CD4-positive, alpha-beta T cell treated with Interleukin-17A for 4 hours (primary cell): ENCODE measurements at places on chromosomes 3 and 15.

GRCh38 chr3:160676547-160677303, at the start of gene ARL14:
Gene ARL14 (plus strand): TSS chr3:160677160. CDS start chr3:160677347, 187 bp downstream.
- no peak for DNase-seq

- no peak for DNase-seq
Measured at GRCh38 chr15:27268923-27269322, 297.9 kb downstream of the GABRG3 start.

DNA sequence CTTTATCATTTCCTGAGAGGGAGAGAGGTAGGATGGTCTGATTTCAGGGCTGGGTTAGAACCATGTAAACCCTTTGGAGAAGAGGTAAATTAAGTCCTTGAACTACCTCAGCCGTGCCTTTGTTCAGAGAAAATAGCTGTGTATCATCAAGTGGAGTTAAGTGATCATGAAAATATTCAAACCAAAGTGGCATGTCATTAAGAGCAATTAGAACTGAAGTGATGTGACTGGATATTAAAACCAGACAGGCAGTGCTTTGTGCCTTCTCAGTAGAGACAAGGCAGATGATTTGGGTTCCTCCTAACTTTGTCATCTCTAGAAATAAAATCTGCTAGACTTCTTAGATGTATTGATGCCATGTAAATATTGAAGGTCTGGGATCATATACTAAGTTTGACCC, 171.5 kb downstream of the IL5RA start:
- no peak for DNase-seq

DNA sequence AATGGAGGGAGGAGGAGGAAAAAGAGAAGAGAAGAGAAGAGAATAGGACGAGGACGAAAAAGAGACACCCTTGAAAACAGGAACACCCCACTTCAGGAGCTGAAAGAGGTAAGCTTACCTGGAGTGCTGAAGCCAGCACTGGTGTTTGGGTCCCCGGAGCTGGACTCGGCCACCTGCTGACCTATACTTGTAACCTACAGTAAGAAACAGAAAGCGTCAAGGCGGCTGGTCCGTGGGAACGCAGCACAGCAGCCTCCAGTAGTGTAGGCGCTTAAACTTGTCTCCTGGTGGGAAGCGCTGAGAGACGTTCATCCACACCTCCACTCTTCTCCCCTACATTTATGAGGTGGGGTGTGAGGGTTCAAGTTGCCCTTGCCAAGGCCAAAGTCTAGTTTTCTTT, 141.0 kb downstream of the NSMCE3 start:
- no peak for DNase-seq

DNA sequence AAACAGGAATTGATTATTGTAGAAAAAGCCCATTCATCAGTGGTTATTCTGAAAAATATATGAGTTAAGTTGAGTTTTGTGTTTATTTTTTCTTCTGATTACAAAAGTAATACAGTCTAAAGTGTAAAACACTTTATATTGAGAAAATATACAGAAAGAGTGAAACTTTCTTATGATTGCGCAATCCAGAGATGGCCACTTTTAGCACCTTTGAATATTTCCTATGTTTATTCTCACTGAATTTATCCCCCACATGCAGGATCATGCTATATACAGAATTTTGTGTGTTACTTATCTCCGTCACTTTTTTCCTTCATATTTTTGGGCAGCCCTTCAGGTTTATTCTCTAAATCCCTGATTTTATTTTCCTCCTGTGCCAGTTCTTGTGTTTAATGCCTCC, 285.2 kb downstream of the NAALADL2 start:
- DNase-seq = no peak

GRCh38 chr3:111747490-111747889, 111.6 kb upstream of the PHLDB2 start:
- DNase-seq = no peak

DNA sequence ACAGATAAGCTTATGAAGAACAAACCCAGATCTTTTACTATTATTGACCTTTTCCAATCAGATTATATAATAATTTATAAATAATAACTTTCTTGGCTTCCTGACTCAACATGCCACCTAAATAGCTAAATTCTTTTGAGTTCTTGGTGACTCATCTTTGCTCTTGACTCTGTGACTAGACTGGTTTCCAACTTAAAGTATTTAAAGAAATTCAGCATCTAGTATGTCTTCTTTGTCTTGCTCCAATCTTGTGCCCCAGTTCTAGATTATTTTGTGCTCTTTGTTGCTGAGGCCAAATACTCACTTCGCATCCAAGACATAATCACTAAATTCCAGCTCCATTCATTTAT, 483.2 kb upstream of the TBL1XR1 start:
- DNase-seq = no peak

GRCh38 chr3:37742574-37743212, 119.0 kb upstream of the CTDSPL start:
- DNase-seq = no peak

DNA sequence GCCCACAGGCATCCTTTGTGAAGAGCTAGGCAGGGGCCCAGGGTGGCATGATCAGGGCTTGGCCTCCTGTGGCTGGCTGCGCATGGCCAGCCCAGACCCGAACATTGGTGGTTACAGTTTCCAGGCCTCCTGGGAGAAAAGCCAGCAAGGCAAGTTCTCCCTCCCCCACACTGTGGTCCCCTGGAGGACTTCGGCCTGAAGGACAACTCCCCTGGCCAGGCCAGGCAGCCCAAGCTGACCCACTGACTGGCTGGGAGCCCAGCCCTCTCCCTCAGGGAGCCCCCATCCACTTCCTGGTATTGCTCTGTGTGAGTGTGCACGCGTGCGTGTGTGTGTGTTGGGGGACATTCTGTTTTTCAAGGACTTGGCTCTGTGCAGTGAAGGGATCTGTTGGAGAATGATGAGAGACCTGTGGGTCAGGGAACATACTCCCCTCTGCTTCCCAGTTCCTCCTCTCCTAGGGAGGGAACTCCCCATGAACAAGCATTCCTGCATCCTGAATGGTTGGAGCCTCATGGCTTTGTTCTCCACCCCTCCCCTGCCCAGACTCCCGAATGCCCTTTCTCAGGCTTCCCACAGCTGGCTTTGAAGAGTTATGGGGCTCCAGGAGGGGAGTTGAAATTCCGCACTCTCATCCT, 29.5 kb downstream of the CORO2B start:
- no peak for DNase-seq

DNA sequence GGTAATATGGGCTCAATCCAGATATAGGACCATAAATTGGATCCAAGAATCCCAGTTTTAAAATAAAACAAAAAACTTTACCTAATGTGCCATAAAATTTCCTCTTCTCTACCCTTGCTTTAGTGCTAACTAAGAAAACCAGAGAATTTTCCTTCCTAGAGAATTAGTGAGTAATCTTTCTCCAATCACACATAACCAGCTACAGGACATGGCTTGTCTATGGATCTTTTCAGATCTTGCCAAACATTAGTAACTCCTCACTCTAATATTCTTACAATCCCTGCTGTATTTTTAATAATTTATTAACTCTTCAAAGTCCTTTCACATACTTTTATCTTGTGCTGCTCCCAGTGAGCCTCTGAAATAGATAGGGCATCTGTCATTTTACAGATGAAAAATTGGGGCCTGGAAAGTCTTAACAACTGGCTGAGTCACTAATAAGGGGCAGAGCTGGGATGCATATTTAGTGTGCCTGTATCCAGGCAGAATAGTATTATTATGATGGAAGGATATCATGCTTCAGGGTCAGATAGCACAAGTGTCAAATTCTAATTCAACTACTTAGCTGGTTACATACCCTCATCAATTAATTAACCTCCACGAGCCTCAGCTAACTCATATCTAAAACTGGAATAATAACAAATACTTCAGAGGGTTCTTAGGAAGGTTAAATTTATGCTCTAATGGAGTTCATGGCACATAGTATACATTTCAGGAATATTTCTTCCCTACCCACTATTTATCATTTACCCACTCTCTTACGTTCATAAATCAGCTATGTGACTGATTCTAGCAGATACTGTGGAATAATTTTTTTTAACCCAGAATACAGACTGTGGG, 5.6 kb downstream of the ZBED2 start:
- DNase-seq = no peak

DNA sequence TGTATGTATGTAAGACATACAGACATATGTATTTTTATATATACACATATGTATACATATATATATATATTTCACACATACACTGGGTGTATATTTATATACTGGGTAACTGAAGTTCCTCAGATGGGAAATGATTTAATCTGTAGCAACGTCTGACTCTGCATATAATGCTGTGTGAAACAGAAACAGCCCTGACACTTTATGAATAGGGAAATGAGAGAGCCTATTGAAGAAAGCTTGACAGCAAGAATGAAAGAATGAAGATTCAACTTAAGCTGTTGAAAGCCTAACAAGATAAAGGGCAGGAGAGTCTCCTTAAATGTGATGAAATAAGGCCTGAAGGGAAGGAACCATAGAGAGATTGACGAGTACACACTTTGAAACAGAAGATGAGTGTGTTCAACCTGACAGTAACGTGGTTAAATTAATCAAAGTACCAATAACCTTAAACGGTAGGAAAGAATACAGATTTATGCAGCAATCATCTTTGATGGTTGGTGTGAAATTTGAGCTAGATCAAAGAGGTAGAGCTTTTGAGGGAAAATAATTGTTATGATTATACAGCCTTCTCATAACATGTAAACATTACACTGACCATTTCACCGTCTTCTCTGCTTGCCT, 169.9 kb downstream of the MECOM start:
- no peak for DNase-seq

- no peak for DNase-seq
Measured at GRCh38 chr15:77066971-77067690, 3.8 kb downstream of the TSPAN3 start.

- DNase-seq = no peak
Measured at GRCh38 chr3:21269882-21270281, 481.1 kb downstream of the ZNF385D start.

DNA sequence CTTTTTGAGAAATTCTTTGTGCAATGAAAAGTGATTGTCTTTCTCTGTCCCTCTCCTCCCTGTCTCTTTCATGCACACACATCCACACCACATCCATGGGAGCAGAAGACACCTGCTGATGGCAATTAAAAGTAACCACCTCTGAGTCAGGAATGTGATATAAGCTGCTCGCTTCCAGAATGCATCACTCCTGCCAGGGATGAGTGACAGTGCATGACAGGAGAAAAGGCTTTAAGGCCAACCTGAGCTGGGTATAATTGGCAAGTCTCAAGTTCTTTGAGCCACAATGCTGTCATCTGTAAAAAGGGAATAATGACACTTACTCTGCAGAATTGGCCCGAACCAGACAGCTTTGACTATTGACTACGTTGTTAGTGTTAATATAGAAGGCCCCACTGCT, 59.6 kb downstream of the UBP1 start:
- no peak for DNase-seq

DNA sequence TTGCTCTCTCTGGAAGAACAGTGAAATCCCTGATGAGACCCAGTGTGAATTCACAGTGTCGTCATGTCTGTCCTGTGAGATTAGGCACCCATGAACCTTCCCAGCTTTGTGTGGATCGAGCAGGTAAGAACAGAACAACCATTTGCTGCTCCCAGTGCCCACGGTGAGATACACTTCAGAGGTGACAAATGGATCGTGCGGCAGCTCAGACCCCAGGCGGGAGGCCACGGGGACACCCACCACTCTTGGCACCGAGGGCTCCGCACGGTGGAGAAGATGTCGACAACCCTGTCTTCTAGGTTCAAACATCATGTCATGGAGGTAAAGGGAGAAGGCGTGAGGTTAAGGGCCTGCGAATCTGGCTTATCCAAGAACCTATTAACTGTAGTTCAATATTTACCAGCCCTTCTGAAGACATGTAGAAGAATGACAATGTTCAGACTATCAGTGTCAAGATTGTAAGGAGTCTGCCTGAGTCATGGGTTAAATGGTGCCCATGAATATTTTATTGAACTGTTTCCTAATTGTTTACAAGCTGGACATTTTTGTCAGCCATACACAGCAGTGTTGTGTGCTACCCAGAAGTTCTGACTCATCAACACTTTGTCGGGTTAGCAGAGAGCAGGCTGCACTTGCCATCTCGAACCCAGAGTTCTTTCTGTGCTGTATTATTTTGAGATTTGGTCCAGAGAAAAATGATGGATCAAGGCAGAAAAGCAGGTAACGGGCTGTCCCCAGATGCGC, 15.5 kb upstream of the PCSK6 start:
- no peak for DNase-seq

GRCh38 chr15:98755138-98755537, 106.8 kb downstream of the IGF1R start:
- no peak for DNase-seq

- DNase-seq = no peak
Measured at GRCh38 chr3:124137216-124137615, 145.3 kb upstream of the ROPN1 start.

DNA sequence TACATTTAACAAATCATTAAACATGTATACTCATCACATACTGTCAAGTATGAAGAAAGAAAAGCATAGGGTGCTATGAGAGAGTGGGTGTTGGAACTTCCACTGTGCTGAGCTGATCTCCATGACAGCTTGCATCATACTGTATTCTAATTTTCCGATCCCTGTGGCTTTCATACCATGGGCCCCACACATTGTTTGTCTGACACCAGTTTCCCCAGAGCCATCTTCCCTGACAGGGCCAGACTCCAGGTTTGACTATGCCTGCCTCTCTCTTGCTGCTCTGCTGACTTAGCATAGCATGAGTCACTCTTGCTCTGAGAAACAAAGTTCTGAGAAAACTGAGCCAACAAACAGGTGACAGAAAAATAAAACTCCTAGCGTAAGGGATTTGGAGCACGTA, 37.0 kb upstream of the CASR start:
- no peak for DNase-seq

DNA sequence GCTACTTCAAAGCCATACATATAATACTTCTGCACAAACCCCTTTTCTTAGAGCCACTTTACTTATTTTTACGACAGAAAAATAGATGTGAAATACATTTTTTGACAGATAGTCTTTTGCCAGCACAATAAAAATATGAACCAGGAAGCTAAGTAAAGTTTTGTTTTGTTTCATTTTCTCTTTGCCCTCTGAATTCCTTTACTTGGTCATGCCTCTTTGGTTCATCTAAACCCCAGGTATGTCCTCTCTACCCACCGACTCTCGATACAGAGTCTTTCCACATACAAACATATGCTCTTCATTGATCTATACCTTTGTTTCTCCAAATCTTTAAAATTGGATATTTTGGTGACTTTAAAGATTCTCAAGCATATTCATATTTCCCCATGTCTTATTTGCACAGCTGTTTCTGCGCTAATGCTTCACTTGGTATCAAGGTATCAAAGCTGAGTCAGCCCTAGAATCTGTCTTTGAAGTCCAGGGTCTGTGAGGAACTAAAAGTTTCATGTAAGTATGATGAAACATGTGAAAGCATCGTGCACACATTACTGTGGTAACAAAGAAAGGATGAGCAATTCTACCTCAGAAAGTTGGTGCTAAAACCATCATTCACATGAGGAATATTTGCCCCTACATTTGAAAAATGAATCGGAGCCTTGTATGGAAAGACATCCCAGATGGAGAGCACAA, 845.4 kb downstream of the NAALADL2 start:
- no peak for DNase-seq

- no peak for DNase-seq
Measured at GRCh38 chr15:27545494-27546255, 553.4 kb downstream of the OCA2 start.

GRCh38 chr3:73467211-73467610, 157.5 kb downstream of the PDZRN3 start:
- DNase-seq = no peak
